ENCODE measurements at places on chromosomes 13 and 19. TPM values are rescaled to one million over a fixed set of nuclear protein-coding genes. Genes with fewer than 3 reads are reported as not detected.

The OSCAR gene
- 0.35 TPM for total RNA-seq

The CDC42EP5 gene
- 0.18 TPM for total RNA-seq

The RPL28 gene
- 2,333 TPM for total RNA-seq

The PRSS57 gene
- total RNA-seq: not detected

The ZNF415 gene
- total RNA-seq: not detected

The SULT2B1 gene
- 16.6 TPM for total RNA-seq

The ZNF606 gene
- total RNA-seq: 1.7 TPM

The THSD8 gene
- total RNA-seq: 8.1 TPM

The LRG1 gene
- not detected for total RNA-seq

The KLK2 gene
- not detected for total RNA-seq

The C19orf18 gene
- not detected for total RNA-seq

The IL27RA gene
- 10.3 TPM for total RNA-seq

The NOTCH3 gene
- total RNA-seq: 8.7 TPM

The AMER2 gene
- total RNA-seq: not detected

The C1QTNF9B gene
- not detected for total RNA-seq

The ZNF439 gene
- total RNA-seq: not detected

The SLC6A16 gene
- 1.3 TPM for total RNA-seq

The PSG11 gene
- total RNA-seq: not detected

The FOSB gene
- total RNA-seq: 13.9 TPM

The KIR3DL1 gene
- not detected for total RNA-seq
